ENCODE measurements at places on chromosomes 3 and 15. TPM values are rescaled to one million over a fixed set of nuclear protein-coding genes. Genes with fewer than 3 reads are reported as not detected.

The SEMA7A gene
- polyA plus RNA-seq, result 8.7 TPM

The SIDT1 gene
- polyA plus RNA-seq, result 1.8 TPM

The TBC1D2B gene
- polyA plus RNA-seq, result 39.9 TPM

The ARHGEF3 gene
- polyA plus RNA-seq, result 38.4 TPM

The H1-8 gene
- not detected for polyA plus RNA-seq

The SLCO2A1 gene
- 1.8 TPM for polyA plus RNA-seq

The VGLL3 gene
- 29.8 TPM for polyA plus RNA-seq

The C2CD4A gene
- polyA plus RNA-seq, result not detected

The ALDH1A3 gene
- 16.0 TPM for polyA plus RNA-seq

The PAQR5 gene
- polyA plus RNA-seq, result not detected

The SYNM gene
- 40.1 TPM for polyA plus RNA-seq

The PPARG gene
- polyA plus RNA-seq, result not detected

The TMEM115 gene
- 19.9 TPM for polyA plus RNA-seq

The CCR3 gene
- 0.36 TPM for polyA plus RNA-seq

The ATP13A5 gene
- 0.17 TPM for polyA plus RNA-seq

The AGTR1 gene
- polyA plus RNA-seq, result not detected

The SLC9C1 gene
- 0.48 TPM for polyA plus RNA-seq

The GALNT15 gene
- polyA plus RNA-seq, result 1.6 TPM

The MCTP2 gene
- 0.57 TPM for polyA plus RNA-seq

The NR2E3 gene
- 9.1 TPM for polyA plus RNA-seq

The DPPA2 gene
- not detected for polyA plus RNA-seq

The SYNPR gene
- not detected for polyA plus RNA-seq

The SLC2A2 gene
- 1.7 TPM for polyA plus RNA-seq

The GOLGA6A gene
- not detected for polyA plus RNA-seq

The PIF1 gene
- polyA plus RNA-seq, result 8.7 TPM

The CCR8 gene
- not detected for polyA plus RNA-seq

The GPD1L gene
- 47.9 TPM for polyA plus RNA-seq

The HYAL1 gene
- polyA plus RNA-seq, result 1.00 TPM

The LEKR1 gene
- polyA plus RNA-seq, result 0.64 TPM

The RBMS3 gene
- 27.1 TPM for polyA plus RNA-seq

The ZNF445 gene
- 17.0 TPM for polyA plus RNA-seq

The PIGZ gene
- polyA plus RNA-seq, result 8.6 TPM
